Activated CD4-positive, alpha-beta T cell treated with anti-CD3 and anti-CD28 coated beads, Interleukin-2, Interleukin-6, amounts not matched to agents 100 ng/mL and 50 ng/mL, durations not matched to agents 16 hours and 8 hours (primary cell): ENCODE measurements at places on chromosomes 2 and 18.

- DNase-seq = no peak
Measured at GRCh38 chr2:226585130-226585561, 214.5 kb downstream of the IRS1 start.

- peak; percentile 70 for DNase-seq
Measured at GRCh38 chr2:63977904-63978303, 41.3 kb downstream of the VPS54 start.

DNA sequence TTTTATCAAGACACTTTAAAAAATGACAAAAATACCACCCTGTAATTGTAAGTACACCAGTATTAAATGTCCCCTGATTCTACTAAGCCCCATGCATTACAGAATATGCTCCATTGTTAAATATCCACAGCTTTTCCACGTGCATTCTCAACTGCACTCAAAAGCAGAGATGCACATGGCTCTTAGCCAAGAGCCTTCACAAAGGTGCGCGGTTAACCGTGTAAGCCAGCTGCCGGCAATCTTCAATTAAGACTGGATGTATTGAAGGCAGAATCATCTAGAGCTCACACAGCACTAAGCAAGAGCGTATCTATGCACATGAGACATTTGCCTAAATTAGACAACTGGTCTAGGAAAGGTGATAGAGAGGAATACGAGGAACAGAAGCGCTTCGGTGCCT lies 278.3 kb downstream of the NAPG start:
- no peak for DNase-seq

- DNase-seq = no peak
Measured at GRCh38 chr2:231334179-231334930, 61.2 kb upstream of the B3GNT7 start.

- peak; percentile 36 for DNase-seq
Measured at GRCh38 chr2:11746807-11747459, 501 bp downstream of the LPIN1 start.

- no peak for DNase-seq
Measured at GRCh38 chr2:64787019-64787365, 133.3 kb upstream of the SERTAD2 start.

DNA sequence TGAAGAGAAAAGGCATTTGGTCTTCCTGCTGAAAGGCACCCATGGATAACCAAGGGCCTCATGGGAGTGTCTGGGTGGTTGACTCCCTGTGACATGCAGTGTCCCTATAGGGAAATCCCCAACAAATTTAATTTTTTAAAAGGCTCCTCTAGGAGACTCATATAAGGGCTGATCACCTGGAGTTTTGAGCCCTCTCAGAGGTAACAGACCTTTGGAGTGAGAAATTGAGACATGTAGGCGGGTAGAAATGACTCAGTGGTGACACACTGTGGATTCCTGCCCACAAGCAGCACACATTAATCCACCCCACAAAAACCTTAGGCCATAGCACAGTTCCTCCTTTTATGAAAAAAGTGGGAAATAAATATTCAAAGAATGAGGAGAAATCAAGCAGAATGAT lies 557.0 kb upstream of the CNTNAP5 start:
- no peak for DNase-seq

GRCh38 chr2:26670931-26671460 lies 21.5 kb upstream of the KCNK3 start:
- no peak for DNase-seq

DNA sequence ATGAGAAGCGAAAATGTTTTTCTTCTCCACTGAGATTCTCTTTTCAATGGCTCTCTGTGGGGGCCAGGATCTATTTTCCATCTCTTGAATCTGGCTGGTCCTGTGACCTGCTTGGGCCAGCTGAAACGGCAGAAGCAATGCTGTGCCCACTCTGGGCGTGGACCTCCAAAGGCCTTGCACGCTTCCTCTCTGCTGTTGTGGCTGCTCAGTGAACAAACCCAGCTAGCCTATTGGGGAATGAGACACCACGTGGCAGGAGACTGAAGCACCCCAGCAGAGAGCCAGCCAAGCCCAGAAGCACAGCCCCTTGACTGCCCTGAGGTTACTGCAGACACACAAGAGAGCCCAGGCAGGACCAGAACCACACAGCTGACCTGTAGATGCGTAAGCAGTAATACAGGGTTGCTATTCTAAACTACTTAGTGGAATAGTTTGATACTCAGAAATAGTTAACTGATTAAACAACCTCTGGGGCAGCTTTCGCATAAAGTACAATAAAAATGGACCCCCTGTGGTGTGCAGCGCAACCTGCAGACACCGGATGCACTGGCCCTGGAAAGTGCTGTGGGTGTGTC lies 221.7 kb upstream of the SH3BP4 start:
- no peak for DNase-seq

GRCh38 chr2:12035956-12036639 lies 289.7 kb downstream of the LPIN1 start:
- DNase-seq = no peak

DNA sequence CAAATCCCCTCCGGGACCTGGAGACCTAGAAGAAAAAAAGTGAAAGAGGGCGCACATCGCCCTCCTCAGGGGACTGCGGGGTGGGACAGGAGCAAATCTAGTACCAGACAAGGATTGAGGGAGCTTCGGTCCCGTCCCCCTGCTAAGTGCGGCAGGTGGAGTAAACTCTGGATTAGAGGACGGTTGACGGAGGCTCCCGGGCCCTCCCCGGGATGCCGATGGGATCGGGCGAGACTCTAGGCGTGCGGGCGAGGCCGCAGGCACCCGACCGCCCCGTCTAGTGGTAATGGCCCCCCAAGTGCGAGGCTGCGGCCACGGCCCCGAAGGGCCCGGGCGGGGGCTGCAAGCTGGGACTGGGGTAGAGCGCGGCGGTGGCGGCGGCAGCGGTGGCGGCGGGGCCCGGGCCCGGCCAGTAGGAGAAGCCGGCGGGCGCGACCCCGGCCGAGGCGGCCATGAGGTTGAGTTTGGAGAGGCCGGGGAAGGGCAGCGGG lies 3.5 kb downstream of the FEV start:
- DNase-seq = no peak

GRCh38 chr2:174597345-174598047 lies at the start of gene WIPF1:
Gene WIPF1 (minus strand): TSS chr2:174597804. CDS start chr2:174585573, 12,231 bp downstream.
- peak; percentile 85 for DNase-seq

- DNase-seq = no peak
Measured at GRCh38 chr2:206396211-206396610, 47.1 kb upstream of the ADAM23 start.

- no peak for DNase-seq
Measured at GRCh38 chr18:76808561-76808960, 13.8 kb upstream of the ZNF236 start.

- DNase-seq = no peak
Measured at GRCh38 chr2:71712158-71712818, 258.9 kb downstream of the DYSF start.

DNA sequence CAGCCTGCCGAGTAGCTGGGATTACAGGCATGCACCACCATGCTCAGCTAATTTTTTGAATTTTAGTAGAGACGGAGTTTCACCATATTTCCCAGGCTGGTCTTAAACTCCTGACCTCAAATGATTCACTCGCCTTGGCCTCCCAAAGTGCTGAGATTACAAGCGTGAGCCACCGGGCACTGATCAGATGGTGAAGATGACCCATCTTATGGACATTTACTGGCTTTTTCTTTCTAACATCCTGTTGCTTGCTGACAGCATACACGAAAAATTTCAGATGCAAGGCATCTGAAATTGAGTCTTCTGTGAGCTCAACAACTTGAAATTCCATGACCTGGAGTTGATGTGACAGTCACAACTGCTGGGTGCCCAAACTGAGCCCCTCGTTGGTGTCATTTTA lies 859.5 kb upstream of the CNTNAP5 start:
- DNase-seq = no peak

GRCh38 chr2:215454519-215455246 lies 18.8 kb upstream of the FN1 start:
- peak; percentile 21 for DNase-seq

GRCh38 chr18:79901665-79902064 lies 49.8 kb downstream of the SLC66A2 start:
- DNase-seq = no peak

DNA sequence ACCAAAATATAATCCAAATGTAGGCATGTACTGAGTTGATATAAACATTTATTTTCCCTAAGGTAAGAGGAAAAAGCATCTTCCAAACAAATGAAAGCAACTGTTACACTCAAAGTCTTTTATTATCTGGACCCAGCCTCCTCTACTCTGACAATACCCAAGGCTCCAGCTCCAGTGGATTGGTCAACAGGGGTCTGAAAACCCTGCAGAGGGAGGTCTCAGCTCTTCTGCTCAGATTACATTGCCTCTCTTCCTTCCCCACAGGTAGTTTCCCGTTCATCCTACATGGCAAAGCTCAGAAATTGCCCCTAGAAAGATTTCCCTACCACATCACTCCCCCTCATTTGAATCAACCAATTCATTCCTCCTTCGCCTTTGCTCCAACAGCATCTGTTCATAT lies 457.0 kb downstream of the METTL4 start:
- DNase-seq = no peak

GRCh38 chr2:189876271-189876670 lies 92.0 kb downstream of the PMS1 start:
- no peak for DNase-seq

GRCh38 chr18:79543861-79544385 lies 135.7 kb upstream of the CTDP1 start:
- no peak for DNase-seq

DNA sequence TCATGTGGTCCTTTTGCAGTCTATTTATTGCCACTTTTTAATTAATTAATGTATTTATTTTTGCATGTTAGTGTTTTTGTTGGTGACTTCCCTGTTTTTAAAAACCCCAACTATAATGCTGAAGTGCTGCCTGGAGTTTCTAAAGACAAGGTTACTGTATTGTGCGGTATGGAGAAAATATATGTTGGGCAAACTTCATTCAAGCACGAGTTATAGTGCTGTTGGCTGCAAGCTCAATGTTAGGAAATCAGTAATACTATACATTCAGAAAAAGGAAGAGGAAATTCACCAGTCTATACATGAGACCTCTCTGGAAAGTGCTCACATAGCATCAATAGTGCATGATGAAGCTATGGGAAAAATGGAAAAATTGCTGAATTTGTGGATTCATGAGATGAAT lies 15.4 kb upstream of the RBMS1 start:
- DNase-seq = no peak

- no peak for DNase-seq
Measured at GRCh38 chr2:70472221-70472890, 81.3 kb downstream of the TGFA start.

DNA sequence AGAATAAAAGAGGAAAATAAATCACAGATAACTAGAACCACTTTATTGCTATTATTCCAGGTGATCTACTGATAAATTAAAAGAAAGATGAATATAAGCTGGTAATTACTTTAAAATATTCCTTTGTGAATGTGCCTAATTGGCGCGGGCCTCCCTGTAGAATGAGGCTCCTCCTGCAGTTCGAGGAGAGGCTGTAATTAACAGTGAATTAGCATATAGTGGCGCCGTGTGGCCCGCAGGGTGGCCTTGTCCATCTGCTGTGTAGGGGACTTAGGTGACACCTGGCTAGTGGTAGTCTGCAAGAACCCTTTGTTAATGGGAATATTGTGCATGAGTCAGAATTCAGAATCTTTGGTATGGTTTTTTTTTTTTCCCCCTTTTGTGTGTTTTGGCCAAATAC lies 119.8 kb downstream of the AGAP1 start:
- DNase-seq = no peak

DNA sequence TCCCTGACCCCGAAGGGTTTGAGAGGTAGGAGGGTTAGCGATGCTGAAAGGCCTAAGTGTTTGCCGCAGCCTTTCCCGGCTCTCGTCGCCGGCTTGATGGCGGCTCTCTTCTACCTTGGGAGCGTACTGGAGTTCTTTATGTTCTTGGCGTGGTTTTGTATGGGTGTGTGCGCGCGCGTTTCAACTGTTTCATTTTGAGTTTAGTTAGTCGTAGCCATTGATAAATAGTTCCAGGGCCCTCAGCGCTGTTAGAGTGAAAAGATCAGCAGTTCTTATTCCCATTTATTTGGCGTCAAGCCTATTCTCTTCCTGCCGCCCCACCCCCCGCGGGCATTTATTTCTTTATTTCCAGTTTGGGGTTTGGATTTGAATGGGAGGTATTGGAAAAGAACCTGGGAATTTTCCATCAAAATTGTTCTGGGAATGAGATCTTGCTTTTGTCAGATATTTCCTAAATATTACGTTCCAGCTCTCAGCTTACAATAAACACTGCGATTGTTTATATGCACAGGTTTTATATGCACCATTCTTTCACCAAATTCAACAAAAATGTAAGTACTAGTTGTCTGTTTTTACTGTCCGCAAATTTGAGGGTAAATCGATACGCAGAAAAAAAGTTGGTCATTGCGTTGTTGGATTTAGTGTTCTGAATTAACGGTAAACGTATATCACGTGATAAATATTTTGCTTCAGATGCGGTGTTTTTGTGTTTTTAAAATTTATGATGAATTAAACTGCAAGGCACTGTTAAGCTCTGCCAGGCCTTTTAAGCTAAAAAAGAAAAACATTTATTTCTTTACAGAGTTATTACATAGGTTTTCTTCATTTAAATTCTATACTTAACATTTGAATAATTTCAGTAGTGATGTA lies 954 bp downstream of the CCNT2 start:
- peak; percentile 72 for DNase-seq

- no peak for DNase-seq
Measured at GRCh38 chr18:12376034-12376753, 833 bp downstream of the AFG3L2 start.

DNA sequence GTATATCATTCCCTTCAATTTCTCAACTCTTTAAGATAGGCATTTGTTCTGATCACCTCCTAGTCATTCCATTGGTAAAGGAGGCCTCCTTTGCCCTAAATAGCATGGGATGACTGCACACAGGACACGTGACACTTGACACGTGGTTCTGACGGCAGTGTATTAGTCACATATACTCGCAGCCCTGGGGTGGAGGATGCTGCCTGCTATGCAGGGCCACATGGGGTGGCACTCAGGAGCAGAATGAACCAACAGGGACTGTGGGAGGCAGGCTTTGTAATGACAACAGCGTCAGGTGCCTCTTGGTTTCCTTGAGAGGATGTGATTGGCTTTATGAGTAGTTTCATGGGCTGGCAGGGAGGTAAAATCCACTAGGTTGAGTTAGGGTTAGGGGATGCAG lies 9.3 kb upstream of the KCNS3 start:
- peak; percentile 31 for DNase-seq

GRCh38 chr2:176755537-176756135 lies 457.0 kb upstream of the HNRNPA3 start:
- DNase-seq = no peak

GRCh38 chr18:27855486-27855885 lies 321.4 kb downstream of the CDH2 start:
- DNase-seq = no peak

DNA sequence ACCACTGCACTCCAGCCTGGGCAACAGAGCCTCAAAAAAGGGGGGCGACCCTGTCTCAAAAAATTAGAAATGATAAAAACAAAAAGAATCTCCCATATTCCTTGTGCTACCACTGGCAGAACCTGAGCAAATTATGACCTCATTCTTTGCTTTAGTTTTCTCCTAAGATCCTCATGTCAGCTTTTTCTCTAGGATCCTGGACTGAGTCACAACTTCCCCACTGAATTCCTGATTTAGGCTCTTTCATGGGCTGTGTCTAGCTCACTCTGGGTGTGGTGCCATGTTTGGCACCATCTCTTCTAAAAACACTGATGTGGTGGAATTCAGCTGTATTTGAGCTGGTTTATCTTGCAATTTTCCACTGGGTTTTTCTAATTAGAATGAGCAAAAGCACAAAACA lies 37.1 kb downstream of the EXOC6B start:
- DNase-seq = no peak

GRCh38 chr2:46632349-46632748 lies 153.0 kb downstream of the TMEM247 start:
- DNase-seq = peak; percentile 28
